NCI-H2171 treated with DMSO at 0.1 percent for 48 hours (cell line): ENCODE measurements at places on chromosomes 7 and 10.

DNA sequence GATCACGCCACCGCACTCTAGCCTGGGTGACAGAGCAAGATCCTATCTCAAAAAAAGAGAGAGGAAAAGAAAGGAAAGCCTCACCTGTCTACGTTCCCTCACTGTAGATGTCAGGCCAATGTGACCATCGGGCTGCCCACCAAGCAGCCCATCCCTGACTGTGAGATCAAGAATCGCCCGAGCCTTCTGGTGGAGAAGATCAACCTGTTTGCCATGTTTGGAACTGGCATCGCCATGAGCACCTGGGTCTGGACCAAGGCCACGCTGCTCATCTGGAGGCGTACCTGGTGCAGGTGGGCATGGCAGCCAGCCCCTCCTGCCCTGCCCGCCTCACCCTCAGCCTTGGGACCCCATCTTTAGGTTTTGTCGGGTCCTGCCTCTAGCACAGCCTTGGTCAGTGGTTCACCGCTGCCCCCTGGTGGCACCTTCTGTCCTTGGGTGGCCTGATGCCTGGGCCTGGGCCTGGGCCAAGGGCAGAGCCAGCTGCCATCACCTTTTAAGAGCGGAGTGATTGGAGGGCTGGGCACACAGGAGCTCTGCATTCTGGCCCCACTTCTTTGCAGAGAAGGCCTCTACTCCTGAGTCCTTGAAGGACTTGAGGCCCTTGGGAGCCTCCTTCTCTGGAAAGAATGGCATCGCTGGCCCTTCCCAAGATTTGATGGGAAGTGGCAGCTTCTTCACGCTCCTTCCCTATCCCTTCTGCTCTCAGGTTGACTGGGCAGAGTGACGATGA is 14.4 kb upstream of the AHCYL2 start:
- DNase-seq = peak; percentile 40

DNA sequence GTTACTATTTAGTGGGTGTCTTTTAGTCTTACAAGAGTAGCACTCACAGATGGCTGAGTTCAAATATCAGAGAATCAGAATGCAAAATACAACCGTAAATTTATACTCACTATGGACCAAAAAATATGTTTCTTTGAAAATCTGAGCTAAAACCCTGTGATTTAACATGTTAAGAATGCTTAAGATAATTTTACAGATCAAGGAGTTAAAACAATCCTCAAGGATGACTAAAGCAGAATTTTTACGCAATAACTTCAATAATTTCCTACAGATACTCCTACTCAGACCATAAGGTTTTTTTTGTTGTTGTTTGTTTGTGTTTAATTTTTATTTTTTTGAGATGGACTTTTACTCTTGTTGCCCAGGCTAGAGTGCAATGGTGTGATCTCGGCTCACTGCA is 47.9 kb upstream of the CCDC6 start:
- DNase-seq = no peak

GRCh38 chr10:108582387-108582786 is 1340.9 kb downstream of the XPNPEP1 start:
- DNase-seq = no peak

DNA sequence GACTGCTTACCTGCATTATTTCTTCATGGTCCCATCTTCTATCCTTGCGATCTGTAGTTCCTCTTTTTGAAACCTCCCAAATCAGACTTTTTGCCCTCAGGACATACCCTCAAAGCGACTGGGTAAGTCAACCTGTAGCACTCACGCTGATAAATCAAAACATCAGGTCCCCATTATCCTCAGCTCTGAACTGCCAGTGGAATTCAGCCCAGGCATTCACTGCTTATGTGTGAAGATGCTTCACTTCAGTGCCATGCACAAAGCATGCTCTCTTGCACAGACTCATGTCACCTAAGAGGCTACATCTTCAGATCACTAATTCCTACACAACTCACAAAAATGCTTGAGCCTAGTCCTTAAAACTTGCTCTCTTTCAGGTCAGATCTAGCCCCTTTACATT is 283.6 kb upstream of the KLF6 start:
- DNase-seq = no peak

GRCh38 chr10:96656198-96656577 is 64.1 kb downstream of the PIK3AP1 start:
- DNase-seq = no peak

- no peak for DNase-seq
These were observed 37.8 kb downstream of the HERPUD2 start for GRCh38 chr7:35657125-35657524.

- peak; percentile 75 for DNase-seq
These were observed 161.3 kb upstream of the NPVF start for GRCh38 chr7:25389489-25390106.

DNA sequence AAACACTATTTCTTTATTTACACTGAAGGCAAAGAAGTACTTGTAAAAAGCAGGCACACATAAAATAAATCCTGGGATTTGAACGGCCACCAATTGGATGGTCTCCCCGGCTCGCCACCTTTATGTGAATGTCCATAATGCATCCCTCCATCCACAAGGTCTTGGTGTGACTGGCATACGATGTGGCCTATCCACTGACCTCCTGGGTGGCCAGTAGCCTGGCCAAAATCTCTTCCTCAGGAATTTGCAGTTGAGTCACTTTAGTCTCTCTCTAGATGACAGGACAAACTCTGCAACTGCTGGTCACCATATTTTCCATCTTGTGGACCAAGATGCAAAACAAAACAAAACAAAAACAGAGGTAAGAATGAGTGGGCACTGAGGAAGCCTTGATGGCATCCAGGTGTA is 39.1 kb downstream of the CDK1 start:
- DNase-seq = no peak

GRCh38 chr7:155178096-155178495 is 108.0 kb downstream of the HTR5A start:
- DNase-seq = no peak

DNA sequence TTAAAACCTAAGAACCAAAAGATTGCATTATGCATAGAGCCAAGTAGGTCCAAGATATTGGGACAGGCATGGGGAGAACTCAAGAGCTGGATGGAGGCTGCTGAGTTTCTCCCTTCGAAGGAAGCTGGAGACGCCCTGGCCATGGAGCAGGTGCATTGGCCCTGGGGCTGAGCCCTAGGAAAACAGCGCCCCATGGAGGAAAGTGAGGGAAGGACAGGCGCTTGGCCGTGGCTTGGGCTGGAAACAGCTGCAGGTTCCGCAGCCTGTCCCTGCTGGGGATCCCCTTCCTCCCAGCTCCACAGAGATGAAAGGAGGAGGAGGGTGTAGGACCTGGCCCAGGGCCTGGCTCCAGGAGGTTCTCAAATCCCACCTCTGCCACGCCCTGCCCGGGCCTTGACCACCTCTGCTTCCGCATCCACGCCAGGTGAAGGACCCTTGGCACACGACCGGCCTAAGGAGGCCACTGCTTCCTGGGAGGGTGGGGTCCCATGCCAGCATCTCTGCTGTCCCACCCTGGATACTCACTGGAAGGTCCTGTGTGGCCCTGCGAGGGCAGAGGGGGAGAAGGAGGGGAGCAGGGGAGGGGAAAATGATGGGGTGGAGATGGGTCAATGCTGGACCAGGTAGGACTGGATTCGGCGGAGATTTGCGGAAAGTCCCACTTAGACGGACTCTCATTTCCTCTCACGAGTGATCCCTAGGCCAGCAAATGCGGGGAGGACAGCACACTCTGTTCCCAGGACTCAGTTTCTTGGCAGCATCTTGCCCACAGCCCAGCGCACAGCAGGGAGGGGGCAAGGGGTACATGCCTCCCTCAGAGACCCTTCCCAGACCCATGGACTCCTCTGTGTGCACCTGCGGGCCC is 258.6 kb upstream of the TCERG1L start:
- DNase-seq = no peak

- DNase-seq = peak; percentile 80
These were observed 1.2 kb upstream of the ZMIZ1 start for GRCh38 chr10:79067241-79068202.

GRCh38 chr10:31912289-31912688 is 16.3 kb downstream of the ARHGAP12 start:
- no peak for DNase-seq

DNA sequence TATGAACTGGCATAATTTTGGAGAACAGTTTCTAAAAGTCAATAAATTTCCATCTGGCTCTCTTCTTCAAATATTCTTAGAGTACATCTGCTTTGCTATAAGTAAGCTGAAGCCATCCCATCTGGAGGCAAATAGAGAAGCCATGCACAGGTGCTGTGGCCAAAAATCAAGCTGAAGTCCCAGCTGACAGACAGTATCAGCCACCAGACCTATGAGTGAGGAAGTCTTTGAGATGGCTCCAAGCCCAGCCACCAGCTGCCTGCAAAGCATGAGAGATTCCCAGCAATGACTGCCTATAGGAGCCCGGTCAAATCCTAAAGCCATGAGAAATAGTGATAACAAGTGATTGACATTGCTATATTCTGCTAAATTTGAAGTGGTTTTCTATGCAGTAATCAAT is 21.7 kb upstream of the PRSS58 start:
- peak; percentile 48 for DNase-seq

DNA sequence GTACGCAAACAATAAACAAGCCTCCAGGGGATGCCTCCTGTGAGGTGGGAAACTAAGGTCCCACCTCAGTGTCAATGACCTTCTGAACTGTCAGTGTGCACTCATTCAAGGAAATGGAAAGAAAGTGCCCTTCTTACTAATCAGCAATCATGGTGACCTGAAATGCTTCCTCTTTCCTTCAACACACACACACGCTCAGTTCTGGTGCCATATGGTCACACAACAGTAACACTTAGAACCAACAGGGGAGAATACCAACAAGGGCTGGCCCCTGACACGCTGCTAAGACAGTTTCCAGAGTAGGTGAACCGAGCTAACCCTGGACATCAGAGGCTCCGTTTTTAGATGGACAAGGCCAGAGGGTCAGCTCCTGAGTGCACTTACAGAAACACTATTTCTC is 42.1 kb upstream of the EFCAB10 start:
- no peak for DNase-seq

DNA sequence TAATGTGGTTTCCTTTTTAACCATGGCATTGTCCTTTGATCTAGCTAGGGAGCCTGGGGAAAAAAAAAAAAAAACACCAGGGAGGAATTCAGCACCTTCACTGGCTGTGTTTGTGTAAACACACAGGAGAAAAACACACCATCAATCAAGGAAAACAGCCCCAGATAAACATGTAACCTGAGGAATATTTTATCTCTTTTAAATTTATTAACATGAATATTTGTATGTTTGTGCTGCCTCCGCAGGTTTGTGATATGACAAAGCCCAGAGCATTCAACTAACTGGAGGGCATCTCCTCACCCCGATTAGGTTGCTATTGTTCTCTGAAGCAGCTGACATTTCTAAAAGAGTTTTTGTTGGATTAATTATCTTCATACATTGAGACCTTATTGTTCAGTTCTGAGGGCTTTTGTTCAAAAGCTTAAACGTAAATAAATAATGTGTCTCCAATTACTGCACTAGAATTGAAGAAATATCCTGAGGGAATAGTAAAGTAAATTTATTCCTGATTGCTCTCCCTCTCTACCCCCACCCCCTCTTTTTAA is 89.4 kb upstream of the SEMA3E start:
- DNase-seq = no peak

GRCh38 chr7:157080111-157080730 is 58.5 kb upstream of the UBE3C start:
- no peak for DNase-seq

- DNase-seq = no peak
These were observed 7.4 kb upstream of the MAPK8 start for GRCh38 chr10:48299066-48299465.

DNA sequence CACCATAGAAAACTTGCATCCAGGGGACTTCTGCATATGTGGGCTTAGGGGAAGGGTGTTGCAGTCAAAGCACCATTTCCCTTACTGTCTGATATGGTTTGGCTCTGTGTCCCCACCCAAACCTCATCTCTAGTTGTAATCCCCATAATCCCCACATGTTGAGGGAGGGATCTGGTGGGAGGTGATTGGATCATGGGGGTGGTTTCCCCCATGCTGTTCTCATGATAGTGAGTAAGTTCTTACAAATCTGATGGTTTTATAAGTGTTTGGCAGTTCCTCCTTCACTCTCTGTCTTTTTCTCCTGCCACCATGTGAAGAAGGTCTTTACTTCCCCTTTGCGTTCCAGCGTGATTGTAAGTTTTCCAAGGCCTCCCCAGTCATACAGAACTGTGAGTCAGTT is 177.4 kb downstream of the ADK start:
- no peak for DNase-seq

DNA sequence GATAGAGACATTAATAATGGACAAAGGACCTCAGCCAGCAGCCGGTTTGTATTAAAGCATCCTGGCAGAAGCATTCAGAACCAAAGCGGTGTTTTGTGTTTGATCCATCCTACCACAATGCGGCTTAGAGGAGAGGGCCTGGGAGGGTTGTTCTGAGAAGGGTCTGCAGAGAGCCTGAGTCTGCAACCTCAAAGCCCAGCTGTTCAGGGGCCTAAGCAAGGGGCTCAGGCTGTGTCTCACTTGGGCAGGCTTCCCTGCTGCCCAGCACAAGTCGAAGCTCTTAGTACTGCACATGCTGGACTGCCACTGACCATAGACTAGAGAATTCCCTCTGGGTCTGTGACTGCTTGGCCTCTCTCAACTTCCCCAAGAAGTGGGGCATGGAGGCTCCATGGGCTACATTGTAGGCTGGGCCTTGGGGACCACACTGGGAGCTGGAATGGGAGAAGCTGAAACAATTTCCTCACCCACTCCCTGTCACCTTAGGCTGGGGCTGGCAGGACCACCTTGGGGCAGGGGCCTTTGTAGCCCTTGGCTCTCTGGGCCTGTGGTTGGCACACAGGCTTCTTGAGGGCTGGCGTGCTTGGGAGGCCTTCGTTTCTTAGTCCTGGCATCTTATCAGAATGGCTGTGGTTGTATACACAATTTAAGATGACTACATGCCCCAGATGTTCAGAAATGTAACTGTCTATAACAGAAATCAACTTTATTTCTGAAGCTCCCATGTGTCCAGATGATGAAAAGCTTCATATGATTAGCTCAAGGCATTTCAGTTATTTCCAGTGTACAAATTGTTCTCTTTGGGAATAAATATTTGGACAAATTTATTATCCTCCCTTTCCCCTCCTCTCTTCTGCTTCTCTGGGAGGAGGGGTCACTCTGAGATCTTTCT is 44.5 kb downstream of the LRRC18 start:
- no peak for DNase-seq

DNA sequence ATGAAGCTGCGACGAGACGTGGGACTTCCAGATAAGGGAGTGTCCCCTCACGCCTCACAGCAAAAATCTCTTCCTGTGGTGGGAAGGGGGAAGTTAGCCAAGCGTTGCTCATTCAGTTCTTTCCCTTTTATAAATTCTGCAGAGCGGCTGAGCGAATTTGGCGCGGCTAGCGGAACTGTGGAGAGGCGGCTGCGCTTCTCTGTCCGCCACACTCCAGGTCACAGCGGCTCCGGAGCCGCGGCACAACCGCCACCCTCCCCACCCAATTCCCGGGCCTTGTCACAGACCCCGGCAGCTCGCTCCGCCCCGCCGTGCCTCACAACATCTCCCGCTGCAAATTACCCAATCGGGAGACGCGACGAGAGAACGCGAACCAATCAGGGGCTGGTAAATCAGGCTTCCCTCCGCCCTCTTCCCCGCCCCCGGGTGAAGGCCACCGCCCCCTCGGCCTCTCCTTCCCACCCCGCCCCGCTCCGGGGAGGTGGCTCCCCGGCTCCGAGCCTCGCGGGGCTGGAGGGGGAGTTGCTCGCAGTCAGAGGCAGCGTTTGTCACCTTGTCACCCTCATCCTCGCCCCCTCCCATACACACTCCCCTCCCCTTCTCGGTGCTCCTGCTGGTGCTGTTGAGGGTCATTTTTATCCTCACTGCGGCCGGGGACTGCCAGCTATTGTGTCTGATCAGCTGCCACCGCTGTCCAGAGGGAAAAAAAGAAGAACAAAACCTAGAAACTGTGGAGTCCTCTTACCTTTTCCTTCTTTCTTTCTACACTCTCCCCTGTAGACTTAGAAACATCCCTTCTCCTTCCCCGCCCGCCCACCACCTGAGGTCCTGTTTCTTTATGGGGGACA is 918 bp upstream of the ARHGAP21 start:
- peak; percentile 87 for DNase-seq

- no peak for DNase-seq
These were observed 1.0 kb upstream of the PILRA start for GRCh38 chr7:100372256-100372655.
